ENCODE measurements at places on chromosomes 1 and 21. TPM values are rescaled to one million over a fixed set of nuclear protein-coding genes. Genes with fewer than 3 reads are reported as not detected.

The TIPRL gene
- total RNA-seq, result 33.9 TPM

The PROK1 gene
- total RNA-seq, result not detected

The CLCA4 gene
- not detected for total RNA-seq

The LAMC2 gene
- 21.1 TPM for total RNA-seq

The PRELP gene
- total RNA-seq, result not detected

The LCE6A gene
- not detected for total RNA-seq

Data from A549 treated with Hydrocortisone at 1 μM for 4 hours (cell line).